GM13977 (cell line): ENCODE measurements at places on chromosomes 4 and X.

- DNase-seq = no peak
Measured at GRCh38 chr4:84684361-84684760, 101.4 kb downstream of the CDS1 start.

GRCh38 chrX:32010948-32011347 is 939.1 kb upstream of the FTHL17 start:
- no peak for DNase-seq

- DNase-seq = peak; percentile 50
Measured at GRCh38 chr4:7863911-7864681, 75.6 kb downstream of the AFAP1 start.

DNA sequence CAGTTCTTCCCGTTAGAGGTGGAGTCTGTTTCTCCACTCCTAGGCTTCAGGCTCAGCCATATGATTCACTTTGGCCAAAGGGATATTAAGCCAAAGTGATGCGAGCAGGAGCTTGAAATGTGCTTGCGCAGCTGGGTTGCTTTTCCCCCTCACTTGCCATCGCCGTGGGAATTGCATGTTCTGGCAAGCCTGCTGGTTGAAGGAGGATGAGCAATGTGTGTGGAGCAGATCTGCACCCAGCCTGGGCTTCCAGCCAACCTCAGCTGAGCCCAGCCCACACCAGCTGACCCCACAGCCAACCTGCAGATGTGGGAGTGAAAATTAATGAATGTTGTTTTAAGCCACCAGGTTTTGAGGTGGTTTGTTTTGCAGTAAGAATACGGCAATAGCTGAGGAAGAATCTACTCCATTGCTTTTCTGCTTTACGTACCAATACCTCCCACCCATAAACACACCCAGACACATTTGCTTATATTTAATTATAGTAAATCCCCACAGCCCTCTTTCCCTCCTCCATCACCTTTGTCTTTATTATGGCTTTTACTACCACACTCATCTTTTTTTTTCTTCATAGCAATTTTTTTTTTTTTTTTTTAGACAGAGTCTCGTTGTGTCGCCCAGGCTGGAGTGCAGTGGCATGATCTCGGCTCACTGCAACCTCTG is 132.8 kb upstream of the FUNDC1 start:
- no peak for DNase-seq

DNA sequence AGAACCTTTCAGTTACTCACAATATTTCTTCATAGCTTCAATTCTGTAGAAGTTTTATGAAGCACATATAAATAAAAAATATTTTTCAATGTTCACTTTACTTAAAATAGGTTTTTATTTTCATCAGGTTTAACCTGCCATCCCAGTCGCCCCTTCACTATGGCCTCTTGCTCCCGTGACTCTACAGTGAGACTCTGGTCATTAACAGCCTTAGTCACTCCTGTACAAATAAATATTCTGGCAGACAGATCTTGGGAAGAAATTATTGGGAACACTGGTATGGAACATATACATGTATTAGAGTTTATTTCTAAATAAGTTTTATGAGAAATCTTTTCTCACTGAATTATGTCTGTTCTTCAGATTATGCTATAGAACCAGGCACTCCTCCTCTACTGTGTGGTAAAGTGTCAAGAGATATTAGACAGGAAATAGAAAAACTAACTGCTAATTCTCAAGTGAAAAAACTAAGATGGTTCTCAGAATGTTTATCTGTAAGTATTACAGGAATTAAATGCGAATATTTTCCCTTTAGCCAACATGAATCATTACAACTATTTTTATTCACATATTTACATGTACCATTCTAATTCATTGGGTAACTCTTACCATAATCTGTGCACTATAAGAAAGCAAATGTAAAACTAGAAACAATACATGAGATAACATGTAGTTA is 45.6 kb downstream of the SPATA4 start:
- no peak for DNase-seq

DNA sequence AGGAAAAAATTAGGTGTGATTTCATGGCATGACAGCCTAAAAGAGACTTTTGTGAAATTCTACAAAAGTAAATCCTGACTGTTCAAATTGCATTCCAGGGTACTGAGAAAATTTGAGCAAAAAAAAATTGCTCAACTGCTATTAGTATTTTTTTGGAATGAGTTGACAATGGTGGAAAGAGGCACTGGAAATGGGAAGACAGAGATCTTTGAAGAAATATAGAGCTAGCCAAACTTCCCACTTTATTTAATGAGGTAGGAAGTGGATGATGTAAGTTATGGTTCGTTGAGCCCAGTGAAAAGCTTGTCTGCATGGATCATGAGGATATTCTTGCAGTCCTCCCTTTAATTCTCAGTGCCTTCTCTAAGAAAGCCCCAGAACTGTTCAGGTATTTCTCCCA is 183.8 kb downstream of the PTTG2 start:
- DNase-seq = no peak

DNA sequence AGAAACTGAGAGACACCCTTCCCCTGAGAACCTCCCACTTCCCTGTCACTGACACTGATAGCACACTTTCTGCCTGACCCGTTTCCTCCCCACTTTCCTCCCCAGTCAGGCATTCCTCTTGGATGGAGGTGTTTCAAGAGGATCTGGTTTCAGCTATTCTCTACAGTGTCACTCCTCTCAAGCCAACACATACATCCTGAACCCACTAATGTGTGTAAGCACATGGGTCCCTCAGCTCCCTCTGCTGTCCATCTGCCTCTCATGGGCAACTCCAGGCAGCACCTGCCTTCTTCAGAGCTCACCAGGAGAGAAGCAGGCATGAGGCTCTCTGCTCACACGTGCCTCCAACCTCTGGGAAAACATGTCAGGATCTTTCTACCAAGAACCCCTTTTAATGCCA is 207.6 kb downstream of the NAF1 start:
- no peak for DNase-seq

DNA sequence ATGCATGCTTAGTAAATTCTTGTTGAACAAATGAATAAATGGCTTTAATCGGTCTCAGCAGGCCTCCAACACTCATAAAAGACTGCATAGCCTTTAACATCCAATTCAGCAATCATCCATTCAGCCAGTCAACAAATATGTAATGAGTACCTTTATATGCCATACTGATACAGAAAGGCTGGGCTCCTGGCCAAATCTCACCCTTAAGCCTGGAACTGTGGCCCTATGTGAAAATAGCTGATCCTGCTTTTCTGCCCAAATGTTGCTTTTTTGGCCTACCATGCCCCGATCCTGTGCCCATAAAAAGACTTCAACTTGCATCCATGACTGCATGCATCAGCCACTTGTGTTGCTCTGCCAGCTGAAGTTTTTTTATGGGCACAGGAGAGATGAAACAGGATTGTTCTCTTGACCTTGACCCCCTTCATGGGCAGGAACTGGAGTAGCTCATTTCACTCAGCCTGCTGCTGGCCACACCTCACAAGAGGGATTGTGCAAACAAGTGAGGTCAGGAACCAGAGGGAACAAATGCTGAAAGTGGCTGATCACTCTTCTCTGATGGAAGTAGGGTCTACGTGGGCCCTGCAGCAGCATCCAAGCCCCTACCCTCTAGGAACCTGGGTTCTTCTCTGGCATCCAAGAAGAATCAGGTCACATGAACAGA is 75.6 kb downstream of the NPY1R start:
- DNase-seq = no peak

DNA sequence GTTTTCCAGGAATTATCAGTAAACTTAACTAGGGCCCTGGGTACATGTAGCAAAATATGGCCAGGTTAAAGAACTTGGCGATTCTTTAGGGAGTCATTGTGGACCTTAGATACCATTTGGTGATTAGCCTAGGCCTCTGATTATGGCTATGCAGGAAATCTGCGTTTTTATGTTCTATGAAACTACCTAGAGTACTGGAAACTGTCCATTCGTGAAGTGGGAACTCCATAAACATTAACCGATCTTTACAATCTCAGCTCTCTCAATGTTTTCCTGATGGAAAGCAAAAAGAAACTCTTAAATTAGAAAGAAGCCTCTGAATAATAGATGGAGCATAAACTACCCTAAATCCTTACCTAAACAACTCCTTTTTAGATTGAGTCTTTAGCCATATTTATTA is 121.9 kb downstream of the SH3RF1 start:
- no peak for DNase-seq

GRCh38 chr4:114921790-114922591 is 191.4 kb downstream of the NDST4 start:
- DNase-seq = no peak

GRCh38 chr4:168221301-168221700 is 97.3 kb downstream of the DDX60 start:
- no peak for DNase-seq

GRCh38 chr4:22238742-22239141 is 277.1 kb downstream of the ADGRA3 start:
- DNase-seq = no peak

GRCh38 chr4:75005727-75006126 is 72.8 kb downstream of the PARM1 start:
- no peak for DNase-seq

GRCh38 chr4:39178706-39179105 is 3.6 kb upstream of the WDR19 start:
- DNase-seq = no peak

- no peak for DNase-seq
Measured at GRCh38 chr4:98501383-98501782, 157.0 kb downstream of the TSPAN5 start.

DNA sequence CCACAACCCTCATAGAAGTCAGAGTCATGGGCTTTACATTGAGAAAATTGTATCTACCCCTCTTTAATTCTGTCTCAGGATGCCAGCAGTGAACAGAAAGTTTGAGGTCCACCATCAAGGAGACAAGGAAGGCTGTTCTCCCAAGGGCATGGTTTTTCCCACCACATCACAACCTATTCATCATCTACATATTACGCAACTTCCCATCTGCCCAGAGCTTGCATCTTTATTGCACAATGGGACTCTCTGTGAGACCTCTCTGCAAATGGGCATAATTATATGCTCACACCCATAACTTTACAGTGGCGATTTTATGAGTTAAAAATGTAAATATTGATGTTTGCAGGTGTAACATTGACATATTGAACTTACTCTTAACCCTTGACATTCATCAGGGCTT is 38.9 kb downstream of the PAGE2 start:
- DNase-seq = no peak

GRCh38 chr4:72505314-72505744 is 63.7 kb downstream of the ADAMTS3 start:
- peak; percentile 13 for DNase-seq

- no peak for DNase-seq
Measured at GRCh38 chrX:100609591-100609990, 24.9 kb downstream of the TNMD start.

DNA sequence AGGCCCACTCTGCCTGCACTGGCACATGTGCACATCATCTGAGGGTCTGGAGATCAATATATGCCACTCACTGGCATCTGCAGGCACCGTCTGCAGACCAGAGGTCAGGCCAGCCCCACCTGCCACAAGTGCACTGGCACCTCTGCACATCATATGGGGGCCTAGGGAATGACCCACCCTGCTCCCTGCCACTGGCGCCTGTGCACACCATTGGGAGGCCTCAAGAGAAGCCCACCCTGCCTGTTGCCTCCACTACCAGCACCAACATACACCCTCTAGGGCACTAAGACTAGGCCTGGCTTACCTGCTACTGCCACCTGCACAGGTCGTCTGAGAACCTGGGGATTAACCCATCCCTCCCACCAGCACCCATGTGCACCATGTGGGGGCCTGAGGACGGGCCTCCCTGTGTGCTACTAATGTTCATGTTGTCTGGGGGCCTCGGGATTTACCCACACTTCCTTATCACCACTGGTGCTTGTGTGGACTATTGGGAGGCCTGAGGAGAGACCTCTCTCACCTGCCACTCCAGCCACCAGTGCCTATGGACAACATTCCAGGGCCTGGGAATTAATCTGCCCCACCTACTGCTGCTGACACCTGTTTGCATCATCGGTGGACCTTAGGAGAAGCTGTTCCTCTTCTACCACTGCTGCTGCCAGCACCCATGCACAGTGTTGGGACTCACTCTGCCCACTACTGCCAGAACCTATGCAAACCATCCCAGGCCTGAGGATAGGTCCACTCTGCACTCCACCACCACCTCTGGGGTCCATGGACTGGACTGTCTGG is 113.7 kb downstream of the REELD1 start:
- no peak for DNase-seq

- no peak for DNase-seq
Measured at GRCh38 chr4:172256820-172257219, 443.6 kb downstream of the GALNTL6 start.

DNA sequence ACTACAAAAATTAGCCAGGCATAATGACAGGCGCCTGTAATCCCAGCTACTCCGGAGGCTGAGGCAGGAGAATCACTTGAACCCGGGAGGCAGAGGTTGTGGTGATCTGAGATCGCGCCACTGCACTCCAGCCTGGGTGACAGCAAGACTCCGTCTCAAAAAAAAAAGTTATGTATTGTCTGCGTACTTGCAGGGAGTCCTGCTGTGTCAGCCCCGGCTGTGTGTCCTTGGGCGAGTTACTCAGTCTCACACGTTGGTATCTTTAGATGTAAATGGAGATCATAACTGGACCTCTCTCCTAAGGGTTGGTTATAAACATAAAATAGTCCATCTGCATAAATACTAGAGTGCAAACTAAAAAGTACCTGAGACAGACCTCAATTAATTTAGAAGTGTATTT is 22.7 kb upstream of the TBC1D14 start:
- no peak for DNase-seq

DNA sequence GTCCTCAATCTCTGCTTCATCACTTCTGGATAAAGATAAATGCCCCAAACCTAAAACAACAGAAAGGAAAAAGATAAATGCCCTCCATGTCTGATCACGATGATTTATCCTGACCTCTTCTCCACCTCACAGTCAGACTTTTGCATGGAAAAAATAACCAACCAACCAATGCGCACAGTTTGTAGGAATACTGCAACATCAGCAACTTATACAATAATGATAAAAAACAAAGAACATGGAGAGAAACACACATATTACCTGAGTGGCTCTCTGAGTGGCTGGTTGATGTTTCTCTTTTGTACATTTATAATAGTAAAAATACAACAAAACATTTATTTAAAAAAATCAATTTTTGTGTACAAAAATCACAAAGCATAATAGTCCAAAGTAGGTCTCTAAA is 93.0 kb upstream of the PUDP start:
- DNase-seq = no peak

GRCh38 chrX:87727620-87728019 is 210.0 kb downstream of the KLHL4 start:
- DNase-seq = no peak

DNA sequence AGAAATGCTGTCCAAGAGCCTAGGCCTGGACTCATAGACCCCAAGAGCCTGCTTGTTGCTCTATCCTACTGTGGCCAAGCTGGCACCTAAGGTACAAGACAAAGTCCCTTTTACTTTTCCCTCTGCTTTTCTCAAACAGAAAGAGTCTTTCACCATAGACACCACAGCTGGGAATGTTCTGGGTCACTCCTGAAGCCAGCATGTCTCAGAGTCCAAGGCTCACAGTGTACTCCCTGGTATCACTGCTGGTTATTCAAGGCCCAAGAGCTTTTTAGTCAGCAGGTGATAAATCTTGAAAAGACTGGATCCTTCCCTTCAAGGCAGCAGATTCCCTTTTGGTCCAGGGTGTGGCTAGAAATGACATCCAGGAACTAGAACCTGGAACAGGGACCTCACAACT is 328.8 kb downstream of the IQCM start:
- DNase-seq = no peak

GRCh38 chr4:84394386-84394785 is 104.7 kb downstream of the NKX6-1 start:
- DNase-seq = no peak
